ENCODE measurements at places on chromosomes 1 and 21.

GRCh38 chr1:150683914-150684313 is 13.0 kb downstream of the GOLPH3L start:
- DNase-seq: no peak

DNA sequence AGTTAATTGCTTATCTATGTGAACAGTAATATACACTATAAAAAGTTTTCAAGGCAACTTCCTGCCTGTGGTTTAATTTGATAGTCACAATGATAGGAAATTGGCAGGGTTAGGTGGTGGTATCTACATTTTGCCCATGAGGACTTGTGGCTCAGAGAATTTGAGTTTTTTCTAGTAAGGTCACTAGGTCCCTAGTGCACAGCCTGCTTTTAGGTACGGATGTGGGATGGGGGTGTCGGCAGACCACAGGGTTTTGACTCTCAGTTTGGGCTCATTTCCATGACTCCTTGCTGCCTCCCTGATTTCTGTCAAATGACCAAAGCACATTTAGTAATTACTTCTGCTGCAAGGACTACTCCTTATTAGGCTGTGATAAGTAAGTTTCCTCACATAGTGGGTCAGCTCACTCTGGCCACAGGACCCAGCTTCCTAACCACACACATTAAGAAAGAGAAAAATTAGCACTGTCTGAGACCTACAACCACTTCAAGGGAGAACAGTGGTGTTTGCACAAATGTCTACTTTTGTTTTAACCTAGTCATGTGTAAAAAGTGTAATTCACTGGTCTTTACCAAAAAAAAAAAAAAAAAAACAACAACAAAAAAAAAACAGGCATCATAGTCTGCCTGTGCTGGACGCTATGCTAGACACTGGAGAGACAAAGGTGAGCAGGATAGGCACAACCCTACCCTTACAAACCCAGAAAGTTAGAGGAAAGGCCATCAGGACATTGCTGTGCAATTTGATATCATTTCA is 43.7 kb downstream of the MRPL39 start:
- DNase-seq: peak; percentile 44

DNA sequence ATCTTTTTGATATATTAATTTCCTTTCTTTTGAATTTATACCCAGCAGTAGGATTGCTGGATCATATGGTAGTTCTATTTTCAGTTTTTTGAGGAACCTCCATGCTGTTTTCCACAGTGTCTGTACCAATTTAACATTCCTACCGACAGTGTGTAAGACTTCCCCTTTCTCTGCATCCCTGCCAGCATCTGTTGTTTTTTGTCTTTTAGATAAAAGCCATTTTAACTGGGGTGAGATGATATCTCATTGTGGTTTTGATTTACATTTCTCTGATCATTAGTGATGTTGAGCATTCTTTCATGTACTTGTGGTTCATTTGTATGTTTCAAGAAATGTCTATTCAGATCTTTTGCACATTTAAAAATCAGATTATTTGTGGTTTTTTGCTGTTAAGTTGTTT is 62.4 kb upstream of the STUM start:
- peak; percentile 44 for DNase-seq

DNA sequence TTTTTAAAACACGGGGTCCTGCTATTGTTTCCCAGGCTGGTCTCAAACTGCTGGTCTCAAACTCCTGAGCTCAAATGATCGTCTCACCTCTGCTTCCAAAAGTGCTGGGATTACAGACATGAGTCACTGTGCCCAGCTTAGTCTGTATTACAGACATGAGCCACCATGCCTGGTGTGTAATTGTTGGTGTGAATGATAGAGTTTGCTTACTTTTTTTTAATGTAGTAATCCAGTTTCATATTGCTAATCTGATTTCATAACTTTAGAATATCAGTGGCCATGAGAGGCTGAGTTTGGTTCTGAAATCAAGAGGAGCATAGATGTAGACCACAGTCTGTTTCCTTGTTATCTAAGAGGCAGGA is 3.4 kb downstream of the EPB41 start:
- DNase-seq: no peak

DNA sequence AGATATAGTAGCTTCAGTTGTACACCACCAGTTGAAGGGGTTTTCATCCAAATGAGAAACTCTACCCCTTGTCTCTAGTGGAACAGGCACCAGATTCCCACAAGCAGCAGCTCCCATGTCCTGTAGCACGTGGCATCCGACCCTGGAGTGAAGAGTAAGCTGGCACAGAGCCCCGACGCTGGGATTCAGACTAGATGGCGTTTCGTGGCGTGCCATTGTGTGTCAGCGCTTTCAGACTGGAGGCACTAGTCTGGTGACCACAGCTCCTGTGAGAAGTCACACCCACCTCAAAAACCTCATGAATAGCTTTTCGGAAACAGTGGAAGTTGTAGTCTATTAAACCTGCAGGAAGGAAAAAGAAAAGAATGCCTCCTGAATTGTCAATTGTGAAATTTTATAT is 20.2 kb downstream of the RRAGC start:
- no peak for DNase-seq

- DNase-seq: no peak
These were observed 8.1 kb downstream of the DPH5 start for GRCh38 chr1:101017448-101017847.

GRCh38 chr1:229993060-229993459 is 74.0 kb upstream of the GALNT2 start:
- DNase-seq: no peak

DNA sequence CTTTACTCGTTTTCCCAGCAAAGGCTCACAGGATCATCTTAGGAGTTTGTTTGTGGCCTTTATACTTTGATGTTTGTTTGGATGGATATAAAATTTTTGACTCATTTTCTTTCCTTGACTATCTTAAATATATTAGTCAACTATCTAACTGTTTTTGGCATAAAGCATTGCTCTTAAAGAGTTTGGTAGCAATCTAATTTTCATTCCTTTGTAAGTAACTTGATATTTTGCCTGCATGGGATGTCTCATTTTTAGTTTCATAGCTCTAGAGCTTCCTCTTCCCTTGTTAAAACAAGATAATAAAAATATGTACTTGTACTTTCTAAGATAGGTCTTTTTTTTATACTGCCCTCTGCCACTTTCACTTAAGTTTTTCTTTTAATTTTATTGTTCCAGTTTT is 161.9 kb downstream of the MAGI3 start:
- DNase-seq: no peak

DNA sequence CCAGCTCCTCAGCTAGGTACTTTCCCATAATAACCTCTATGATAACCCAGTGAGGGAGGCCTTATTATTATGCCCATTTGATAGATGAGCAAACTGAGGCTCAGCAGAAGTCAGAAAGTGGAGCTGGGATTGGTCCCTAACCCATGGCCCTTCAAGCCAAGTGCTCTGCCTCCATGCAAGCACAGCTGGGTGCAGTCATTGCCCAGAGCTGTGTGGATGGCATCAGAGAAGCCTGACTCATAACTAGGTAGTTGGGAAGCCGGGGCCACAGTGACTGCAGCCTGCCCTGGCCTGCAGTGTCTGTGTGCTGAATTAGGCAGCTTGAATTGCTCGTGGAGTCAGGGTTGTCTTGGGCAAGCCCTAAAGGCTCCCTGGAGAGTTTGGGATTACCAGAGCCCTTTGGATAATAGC is 89.9 kb upstream of the SLC2A1 start:
- no peak for DNase-seq

GRCh38 chr1:87348341-87349019 is 19.8 kb downstream of the LMO4 start:
- DNase-seq: no peak

DNA sequence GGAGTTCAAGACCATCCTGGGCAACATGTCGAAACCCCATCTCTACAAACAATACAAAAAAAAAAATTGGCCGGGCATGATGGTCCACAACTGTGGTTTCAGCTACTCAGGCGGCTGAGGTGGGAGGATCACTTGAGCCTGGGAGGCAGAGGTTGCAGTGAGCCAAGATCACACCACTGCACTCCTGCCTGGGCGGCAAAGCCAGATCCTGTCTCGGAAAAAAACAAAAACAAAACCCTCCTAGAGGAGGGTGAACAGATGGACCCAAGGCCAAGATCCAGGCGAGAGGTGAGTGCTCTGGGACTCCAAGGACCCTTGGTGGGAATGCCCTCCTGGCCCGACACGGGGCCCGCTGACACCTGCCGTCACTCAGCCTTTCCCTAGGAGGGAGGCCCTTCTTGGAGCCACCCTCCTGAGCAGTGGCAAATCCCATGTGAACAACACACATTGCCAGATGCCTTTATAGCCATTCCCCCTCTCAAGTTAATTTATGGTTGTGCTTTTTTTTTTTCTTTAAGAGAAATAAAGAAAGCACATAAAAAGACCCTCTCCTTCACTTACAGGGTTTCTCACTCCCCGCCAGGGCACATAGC is 380 bp downstream of the TFF2 start:
- no peak for DNase-seq

DNA sequence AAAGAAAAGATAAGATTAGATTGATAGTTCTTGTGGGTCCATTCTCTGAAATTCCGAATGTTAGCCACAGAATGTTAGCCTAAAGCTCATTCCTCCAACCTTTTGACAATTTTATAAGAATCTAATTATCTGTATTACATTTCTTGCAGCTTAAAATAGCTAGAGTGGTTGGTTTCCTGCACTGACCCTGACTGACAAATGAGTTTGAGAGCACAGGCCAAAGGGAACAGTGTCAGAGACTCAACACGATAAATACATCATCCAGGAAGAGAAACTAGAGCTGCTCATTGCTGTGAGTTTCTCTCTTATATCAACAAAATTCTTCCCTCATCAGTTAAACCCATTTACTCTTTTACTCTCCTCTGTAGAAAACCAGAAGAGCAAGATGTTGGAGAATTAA is 82.1 kb upstream of the PPM1J start:
- DNase-seq: no peak

DNA sequence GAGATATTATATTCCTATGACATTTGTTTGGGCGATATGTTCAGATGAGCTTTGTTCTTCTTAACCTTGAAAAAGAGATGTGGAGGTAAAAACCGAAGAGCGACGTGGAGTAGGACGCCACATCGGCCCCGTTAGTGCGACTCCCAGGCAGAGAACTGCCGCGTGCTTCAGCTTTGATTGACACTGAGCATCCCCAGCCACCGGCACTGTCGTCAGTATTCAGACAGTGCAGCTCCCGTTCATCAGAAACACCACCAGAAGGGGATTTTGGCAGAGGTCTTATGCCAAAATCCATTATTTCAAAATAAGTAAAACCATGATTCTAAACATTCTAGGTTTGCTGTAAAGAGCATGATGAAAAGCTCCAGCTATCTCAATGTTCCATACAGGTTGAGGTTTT is 66.5 kb downstream of the AGPAT3 start:
- no peak for DNase-seq

- no peak for DNase-seq
These were observed 47.5 kb downstream of the OLFML3 start for GRCh38 chr1:114026797-114027196.

DNA sequence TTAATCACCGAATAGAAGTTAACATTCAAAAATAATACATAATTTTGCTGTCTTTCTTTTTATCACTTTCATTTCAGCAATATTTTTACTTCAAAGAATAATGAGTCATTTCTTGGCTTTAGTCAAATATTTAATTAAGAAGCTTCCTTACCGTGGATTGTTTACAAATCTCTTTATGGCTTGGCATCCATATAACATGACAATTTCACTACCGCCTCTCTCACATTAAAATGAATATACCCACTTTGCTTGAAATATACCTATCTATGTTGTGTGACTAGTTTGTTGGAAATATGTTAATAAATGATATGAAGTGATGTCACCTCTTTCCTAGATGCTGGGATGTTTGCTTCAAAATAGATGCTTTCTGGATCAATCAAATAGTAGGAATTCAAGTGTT is 1203.9 kb downstream of the AMY1C start:
- DNase-seq: no peak

GRCh38 chr1:246805135-246805716 is 81.0 kb downstream of the SCCPDH start:
- DNase-seq: no peak

- no peak for DNase-seq
These were observed 2.3 kb downstream of the OR14K1 start for GRCh38 chr1:247740721-247741120.
